Fibroblast of gingiva (primary cell): ENCODE measurements at places on chromosomes 2 and 18.
A peak's percentile ranks its signal among the peaks of the same experiment; 100 is the strongest.

GRCh38 chr2:181892799-181893435 is 1.4 kb downstream of the ITPRID2 start:
- peak; percentile 31 for DNase-seq

GRCh38 chr2:46290078-46290477 is 7.1 kb upstream of the EPAS1 start:
- DNase-seq, result no peak

- peak; percentile 17 for DNase-seq
Observed at GRCh38 chr2:47784352-47784851, 1.5 kb downstream of the MSH6 start.

- DNase-seq, result no peak
Observed at GRCh38 chr2:30259827-30260679, 28.7 kb downstream of the LBH start.

- DNase-seq, result no peak
Observed at GRCh38 chr2:154762638-154763037, 64.1 kb downstream of the KCNJ3 start.

- no peak for DNase-seq
Observed at GRCh38 chr2:205882806-205883425, 200.6 kb downstream of the NRP2 start.
